ENCODE measurements at places on chromosomes 5 and 9.

GRCh38 chr5:60701321-60701968 is 1.5 kb upstream of the DEPDC1B start:
- no peak for DNase-seq

DNA sequence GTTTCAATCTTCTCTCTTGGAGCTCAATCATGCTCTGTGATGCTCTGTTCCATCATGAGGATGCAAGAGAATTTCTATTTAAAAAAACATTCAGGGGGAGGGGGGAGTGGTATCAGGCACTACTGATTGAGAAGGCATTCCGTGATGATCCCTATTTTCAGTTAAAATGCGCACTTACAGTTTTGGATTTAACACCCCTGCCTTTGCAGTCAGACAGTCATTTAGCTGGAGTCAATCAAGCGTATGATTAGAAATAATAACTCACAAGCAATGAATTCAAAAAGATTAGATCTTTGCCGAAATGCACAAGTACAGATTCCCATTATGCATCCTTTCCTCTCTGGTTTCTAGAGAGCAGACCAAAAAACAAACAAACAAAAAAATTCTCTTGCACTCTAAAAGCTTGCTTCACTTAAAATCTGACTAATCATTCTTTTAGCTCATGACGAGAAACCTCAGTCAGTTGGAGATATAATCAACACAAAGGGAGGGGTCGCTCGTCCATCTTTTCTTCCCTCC is 55.4 kb downstream of the EFNA5 start:
- no peak for DNase-seq

GRCh38 chr5:119341452-119342349 is 14.1 kb upstream of the TNFAIP8 start:
- no peak for DNase-seq

DNA sequence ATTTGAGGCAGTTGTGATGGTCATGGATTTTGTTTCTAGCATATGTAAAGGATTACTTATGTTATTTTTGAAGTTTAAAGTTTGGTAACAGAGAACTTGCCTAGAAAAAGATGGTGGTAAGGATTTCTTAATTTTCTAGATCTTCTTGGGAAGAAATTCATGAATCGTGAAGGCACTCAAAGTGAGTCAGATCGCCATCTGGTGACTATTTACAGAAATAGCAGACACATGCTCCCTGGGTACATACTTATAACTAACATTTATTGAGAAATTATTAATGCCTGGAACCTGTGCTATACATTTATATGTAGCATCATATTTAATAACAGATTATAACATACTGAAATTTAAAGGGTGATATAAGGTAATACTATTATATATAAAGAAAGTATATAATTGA is 299.7 kb downstream of the IZUMO3 start:
- DNase-seq: peak; percentile 21

GRCh38 chr9:75431375-75431774 is 343.1 kb downstream of the OSTF1 start:
- DNase-seq: no peak

DNA sequence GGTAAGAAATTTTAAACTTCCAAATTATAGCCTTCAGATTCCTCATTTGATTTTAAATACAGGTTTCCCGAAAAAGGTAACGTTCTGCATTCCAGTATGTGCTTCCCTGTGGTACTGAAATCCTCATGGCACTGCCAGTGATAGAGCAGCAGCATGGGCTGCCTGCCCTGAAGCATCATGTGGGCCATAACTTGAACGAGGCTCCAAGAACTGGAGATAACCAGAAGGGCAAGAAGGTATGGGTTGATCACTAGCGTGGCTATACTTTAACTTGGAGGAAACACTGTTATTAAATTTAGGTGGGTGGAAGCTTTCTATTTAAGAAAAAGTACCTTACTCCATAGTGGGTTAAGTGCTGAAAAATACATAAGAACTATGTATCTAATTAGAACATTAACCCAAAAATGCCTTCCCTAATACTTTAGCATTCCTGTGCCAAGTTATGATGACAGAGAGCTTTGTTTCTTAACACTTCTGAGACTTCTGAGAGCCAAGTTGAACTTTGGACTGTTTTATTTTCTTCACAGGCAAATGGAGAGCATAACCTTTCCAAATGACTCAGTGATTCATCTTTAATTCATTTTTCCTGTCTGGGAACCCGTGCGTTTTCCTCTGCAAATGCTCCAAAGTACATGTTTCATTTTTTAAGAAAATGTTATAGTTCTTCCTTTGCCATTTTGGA is 191.5 kb upstream of the GNA14 start:
- no peak for DNase-seq

DNA sequence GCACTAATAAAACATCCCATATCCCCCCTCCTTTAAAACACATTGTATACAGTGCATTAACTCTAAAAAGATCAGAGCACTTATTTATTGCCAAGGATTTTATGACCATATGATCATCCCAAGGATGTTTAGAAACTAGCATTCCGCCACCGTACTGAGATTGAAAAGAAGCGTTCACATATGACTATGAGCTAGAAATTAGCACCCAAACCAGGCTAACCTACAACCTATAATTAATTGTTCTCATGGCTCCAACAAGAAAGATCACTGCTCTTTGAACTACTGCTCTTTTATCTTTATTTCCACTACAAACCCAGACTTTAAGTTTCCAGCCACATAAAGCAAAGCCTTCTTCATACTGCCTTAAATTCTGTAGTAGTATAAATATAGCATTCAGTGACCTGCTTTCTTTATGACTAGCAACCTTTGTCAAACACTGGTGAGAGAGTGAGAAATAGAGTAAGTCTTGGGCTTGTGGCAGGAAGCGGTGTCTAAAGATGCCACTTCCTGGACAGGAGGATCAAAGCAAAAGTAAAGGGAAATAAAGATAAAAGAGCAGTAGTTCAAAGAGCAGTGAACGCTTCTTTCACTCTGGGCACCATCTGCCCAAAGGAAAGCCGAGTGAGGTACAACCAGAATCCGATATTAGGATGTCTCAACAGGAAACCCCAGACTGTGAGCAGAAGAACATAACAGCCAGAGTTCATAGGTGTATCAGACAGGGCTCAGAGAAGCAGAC is 151.1 kb upstream of the ERCC6L2 start:
- no peak for DNase-seq

- no peak for DNase-seq
Measured at GRCh38 chr5:124652514-124652819, 94.0 kb downstream of the ZNF608 start.

- no peak for DNase-seq
Measured at GRCh38 chr9:135104761-135105160, 17.3 kb downstream of the OLFM1 start.

GRCh38 chr9:31820426-31820825 is 564.0 kb upstream of the ACO1 start:
- DNase-seq: no peak

DNA sequence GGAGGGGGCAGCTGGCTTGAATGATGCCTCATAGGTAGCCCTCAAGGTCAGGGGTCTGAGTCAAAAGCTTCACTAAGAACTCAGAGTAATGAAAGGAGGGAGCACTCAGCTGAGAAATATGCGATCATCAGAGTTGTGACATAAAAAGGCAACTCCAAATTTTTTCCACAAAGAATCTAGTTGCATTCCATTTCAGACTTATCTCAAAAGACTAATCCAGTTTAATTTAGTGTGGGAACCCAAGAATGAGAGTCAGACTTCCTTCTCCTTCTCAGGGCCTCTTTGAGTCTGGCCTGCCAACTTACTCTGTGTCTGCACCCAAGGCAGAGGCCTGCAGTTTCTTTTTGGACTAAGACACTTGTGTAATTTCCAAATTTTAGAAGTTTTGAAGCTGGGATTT is 34.7 kb downstream of the GABRP start:
- DNase-seq: no peak

- no peak for DNase-seq
Measured at GRCh38 chr5:59728356-59728755, 165.2 kb downstream of the PDE4D start.

DNA sequence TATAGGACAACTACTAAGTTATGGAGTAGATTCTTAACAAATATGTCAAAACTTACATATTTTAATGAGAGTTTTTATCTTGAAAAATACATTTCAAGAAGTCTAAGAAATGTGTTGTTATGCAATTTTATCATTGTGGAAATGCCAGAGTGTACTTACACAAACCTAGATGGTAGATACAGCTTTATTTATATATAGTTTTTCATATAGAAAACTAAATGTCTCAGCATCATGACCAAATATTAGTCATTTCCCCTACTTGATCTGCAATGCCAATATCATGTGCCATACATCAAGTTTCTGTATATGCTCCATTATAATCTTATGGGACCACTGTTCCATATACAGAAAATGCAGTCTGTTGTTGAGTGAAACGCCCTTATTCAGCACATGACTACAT is 28.7 kb downstream of the CAST start:
- DNase-seq: no peak

DNA sequence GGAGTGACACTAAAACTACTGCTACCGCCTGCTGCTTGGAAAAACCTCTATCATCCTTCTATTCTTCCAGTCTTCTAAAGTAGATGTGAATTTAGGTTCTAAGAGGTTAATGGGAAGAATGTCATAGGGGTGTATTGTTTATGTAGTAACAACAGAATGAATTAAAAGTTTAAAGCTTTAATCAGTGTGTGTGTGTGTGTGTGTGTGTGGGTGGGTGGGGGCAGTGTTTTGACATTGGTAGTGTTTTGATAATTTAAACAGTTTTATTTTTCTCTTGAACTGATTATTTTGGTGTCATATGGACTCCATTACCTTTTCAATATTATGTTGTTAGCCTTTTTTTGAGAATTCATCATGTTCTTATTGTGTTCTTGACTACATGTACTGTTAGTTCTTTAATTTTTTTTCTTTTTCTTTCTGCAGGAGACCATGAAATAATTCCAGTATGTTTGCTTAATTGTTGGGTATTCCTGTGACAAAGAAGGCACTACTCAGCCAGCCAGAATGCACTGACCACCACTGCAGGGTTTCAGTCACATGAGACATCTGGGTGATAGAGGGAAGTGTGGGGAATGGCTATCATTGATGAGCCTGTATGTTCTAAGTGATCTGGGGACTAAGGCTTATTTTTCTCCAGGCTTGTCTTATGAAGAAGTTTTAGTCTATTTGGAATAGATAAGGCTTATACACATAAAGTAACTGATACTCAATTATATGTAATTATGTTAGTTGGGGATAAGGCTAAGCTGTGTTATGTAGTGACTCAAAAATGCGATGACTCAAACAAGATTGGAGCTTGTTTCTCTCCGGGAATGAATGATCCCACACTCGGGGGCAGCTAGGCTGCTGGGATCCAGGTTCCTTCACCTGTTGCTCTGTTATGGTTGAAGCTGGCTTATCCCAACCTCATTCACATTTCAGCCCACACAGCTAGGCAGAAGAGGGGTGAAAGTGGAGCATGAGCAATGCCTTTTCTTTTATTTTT is 50.2 kb upstream of the ACTBL2 start:
- DNase-seq: peak; percentile 39

DNA sequence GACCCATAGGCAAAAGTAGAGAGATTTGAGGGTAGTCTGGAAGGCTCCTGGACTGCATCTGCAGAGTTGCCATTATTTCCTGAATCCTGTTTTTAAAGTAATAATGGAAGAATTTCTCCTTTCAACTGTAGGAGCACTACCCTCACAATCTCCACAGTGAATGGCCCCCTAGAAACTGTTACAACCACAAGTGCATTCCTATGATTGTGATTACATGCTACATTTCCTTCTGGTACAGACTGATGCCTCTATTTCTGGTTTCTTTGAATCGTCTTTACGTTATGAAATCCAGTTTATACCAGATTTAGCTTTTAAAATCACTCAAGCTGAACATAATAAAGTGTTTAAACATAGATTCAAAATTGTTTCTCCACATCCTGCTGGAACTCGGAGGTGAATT is 49.4 kb downstream of the FRMPD1 start:
- DNase-seq: no peak

GRCh38 chr9:114216976-114217375 is 61.6 kb downstream of the COL27A1 start:
- DNase-seq: no peak

- no peak for DNase-seq
Measured at GRCh38 chr9:4828761-4829160, 36.0 kb downstream of the RCL1 start.

DNA sequence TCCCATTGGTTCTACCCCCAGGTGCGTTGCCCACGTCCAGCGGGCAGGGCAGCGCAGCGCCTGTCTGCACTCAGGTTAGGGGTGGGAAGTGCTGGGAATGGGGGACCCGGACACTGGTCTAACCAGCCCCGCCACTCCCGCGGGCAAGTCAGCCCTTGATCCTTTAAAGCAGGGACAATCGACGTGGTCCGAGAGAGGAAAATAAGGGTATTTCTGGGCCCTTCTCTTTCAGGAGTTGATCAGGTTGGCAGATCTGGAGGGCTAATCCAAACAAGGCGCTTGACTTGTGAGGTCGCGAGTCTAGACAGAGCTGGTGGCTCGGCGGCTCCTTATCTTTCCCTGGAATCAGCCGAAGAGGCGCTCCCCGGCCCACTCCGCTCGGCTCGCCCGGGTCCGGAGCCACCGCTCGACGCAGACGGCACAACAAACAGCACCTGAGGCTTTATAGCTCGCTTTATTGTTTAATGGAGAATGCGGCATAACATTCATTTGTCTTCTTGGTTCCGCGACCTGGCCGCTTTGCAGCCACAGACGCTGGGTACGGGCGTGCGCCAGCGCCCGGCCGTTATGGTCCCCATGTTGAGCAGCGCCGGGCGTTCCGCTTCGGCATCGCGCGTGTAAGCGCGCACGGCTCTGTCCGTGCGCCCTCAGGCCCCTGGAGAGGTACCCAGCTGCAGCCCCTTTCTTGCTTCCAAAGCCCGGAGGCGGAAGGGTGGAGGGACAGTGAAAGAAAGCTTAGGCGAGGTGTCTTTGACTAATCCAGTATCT is 15.8 kb downstream of the ISL1 start:
- DNase-seq: no peak

DNA sequence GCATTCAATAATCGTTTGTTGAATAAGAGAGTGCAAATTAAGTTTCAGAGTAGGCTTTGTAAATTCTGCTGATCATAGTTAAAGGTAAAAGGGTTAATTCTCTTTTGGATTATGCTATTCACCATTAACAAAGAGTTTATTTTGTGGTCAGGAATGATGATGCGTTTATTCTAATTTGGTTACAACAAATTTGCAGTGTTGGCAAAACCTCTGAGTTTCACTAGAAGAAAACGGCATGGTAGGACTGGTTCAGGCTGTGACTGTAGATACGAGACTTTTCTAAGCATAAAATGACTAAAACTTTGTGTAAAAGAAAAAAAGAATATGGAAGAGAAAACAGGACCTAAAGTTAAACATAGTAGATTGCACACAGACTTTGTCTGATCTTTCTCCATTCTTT is 234.7 kb downstream of the TLR4 start:
- DNase-seq: no peak

GRCh38 chr5:80479713-80480112 is 8.2 kb upstream of the FAM151B start:
- no peak for DNase-seq

GRCh38 chr9:33306037-33306436 is 15.7 kb downstream of the NFX1 start:
- no peak for DNase-seq

GRCh38 chr9:123655681-123656423 is 274.1 kb downstream of the DENND1A start:
- no peak for DNase-seq

All from urothelium cell line (cell line).